CD4-positive, alpha-beta T cell treated with Interleukin-6 at 100 ng/mL for 8 hours (primary cell): ENCODE measurements at places on chromosomes 2 and 18.

DNA sequence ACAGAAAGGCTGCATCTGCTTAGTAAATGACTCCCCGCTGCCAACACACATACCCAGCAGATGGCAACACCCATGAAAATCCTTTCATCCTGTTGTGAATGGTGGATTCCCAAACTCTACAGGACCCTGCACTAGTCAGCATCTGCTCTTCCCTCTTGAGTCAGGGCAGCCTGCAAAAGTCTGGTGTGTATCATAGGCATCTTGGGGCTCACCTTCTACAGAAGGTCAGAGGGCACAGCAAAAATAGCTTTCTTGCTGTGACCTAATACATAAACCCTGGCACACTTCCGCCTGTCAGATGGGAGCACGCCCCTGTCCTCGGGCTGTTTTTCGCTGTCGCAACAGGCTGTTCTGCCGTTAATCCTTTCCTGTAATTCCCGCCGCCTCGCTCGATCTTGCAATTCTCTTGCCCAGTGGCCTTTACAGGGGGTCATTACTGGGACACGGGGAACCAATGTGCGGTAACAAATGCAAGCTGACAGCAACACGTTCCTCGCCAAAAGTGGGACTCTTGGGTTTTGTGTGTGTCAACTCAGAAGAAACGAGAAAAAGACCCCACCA lies 19.9 kb upstream of the SCYGR1 start:
- DNase-seq, result no peak

DNA sequence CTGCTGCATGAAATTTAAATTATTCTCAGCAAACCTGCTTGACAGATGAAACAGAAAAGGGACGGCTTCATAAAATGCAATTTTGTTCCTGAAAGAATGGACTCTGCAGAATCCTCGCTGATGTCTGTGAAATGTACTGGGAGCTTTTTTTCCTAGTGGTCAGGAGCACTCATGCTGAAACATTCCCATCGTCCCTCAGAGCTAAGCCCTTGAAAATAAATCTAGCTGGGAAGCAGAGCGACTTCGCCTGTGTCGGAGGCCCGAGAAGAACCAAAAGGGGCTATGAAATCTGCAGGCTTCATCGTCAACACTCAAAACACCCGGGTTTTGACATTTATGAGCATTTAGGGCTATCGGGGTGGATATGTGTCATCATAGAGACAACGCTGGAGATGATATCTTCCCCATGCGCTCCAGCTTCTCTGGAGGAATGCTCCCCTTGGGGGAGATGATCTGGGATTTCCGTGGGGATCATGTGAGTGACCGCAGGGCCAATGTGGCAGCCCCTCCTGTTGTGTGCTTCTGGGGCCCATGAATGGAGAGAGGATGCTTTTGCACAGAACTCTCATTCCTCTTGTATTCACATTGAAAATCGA lies 182.3 kb downstream of the KLHL29 start:
- DNase-seq, result no peak

DNA sequence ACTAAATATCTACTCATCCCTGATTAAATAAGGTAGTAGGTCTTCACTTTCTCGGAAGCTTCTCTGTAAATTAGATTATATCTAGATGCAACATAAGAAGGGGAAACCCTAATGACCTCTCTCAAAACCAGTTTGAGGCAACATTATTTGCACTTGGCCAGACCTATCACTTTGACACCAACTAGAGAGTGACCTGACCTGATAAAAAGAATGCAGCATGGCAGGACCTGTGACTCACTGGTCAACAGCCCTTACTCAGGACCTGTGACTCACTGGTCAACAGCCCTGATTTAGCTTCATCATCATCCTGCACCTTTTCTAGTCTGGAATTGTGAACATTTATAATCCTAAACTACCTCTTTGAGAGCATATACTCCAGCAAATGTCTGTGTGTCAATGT lies 1957.7 kb upstream of the CELF4 start:
- DNase-seq, result no peak

DNA sequence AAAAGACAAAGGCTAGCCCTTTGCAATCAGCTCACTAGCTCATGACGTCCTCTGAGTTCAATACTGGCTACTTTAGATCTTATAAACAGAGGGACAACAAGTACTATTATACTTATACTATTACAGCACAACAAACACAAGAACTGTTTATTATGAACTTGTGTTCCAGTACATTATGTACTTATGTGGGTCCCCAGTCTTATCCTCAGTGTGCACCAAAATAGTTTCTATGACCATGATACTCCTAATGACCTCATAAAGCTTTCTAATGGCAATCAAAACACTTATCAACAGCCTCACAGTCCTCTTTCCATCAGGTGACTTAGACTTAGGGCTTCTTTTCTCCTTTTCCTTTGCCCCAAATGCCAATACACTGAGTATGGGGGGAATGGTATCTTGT lies 614.4 kb downstream of the CNTNAP5 start:
- no peak for DNase-seq

DNA sequence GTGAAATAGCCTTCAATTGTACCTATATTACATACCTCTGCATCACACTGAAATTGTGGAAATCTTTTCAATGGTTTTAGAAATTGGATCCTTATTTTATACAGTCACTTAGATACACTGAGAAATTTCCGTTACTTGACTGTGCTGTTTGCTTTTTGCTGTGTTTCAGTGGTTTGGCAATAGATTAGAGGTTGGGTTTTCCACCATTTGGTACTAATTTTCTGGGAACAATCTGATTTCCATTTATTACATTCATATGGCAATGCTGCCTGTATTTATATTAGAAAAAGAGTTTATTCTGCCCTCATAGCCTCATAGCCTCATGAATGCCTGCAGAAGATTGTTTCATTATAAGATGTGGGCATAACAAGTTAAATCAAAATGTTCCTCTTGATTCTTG lies 285.0 kb downstream of the GULP1 start:
- DNase-seq, result no peak
